ENCODE measurements at places on chromosomes 4 and X.

GRCh38 chr4:83234902-83235644 lies 49.5 kb downstream of the COQ2 start:
- DNase-seq = no peak

GRCh38 chrX:113124693-113125092 lies 284.1 kb upstream of the AMOT start:
- no peak for DNase-seq

DNA sequence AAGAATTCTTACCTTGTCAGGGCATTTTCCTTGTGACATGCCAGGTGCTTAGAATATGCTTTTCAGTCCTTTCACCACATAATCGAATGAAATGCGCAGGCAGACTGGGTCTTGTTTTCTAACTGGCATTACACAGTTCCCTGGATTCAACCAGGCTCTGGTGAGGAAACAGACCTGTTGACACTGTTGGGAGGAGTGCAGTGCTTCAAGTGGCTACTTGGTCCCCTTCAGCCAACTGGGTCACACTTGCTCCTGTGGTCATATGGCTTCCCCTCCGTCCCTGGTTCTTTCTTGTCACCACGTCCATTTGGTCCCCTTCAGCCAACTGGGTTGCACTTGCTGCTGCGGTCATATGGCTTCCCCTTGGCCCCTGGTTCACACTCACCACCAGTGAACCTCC lies 9.7 kb downstream of the SMIM20 start:
- no peak for DNase-seq

GRCh38 chrX:149267878-149268813 lies 237.0 kb downstream of the IDS start:
- DNase-seq = no peak

- DNase-seq = no peak
Measured at GRCh38 chrX:155334486-155335336, at the start of gene CLIC2. Gene CLIC2 (minus strand): TSS chrX:155334614. CDS start chrX:155334427, 187 bp downstream.

DNA sequence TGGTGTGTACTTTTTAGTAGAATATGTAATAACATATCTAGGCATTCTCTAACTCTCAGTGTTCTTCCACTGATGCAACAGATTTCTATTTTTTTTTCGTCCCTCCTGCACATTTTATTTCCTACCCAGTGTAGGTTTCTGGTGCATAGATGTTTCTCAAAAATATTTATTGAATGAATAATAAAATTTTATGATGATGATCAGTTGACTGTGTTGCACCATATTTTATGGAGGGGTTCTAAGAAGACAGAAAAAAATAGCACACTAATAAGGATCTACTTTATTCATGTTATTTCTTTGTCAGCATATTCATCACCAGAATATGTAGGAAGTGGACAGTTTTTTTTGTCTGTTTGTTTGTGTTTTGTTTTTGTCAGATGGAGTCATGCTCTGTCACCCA lies 2529.3 kb downstream of the ARAP2 start:
- DNase-seq = no peak

GRCh38 chr4:147580396-147580795 lies 36.8 kb upstream of the TMEM184C start:
- DNase-seq = no peak

GRCh38 chr4:2252530-2253091 lies 9.3 kb downstream of the MXD4 start:
- DNase-seq = no peak

DNA sequence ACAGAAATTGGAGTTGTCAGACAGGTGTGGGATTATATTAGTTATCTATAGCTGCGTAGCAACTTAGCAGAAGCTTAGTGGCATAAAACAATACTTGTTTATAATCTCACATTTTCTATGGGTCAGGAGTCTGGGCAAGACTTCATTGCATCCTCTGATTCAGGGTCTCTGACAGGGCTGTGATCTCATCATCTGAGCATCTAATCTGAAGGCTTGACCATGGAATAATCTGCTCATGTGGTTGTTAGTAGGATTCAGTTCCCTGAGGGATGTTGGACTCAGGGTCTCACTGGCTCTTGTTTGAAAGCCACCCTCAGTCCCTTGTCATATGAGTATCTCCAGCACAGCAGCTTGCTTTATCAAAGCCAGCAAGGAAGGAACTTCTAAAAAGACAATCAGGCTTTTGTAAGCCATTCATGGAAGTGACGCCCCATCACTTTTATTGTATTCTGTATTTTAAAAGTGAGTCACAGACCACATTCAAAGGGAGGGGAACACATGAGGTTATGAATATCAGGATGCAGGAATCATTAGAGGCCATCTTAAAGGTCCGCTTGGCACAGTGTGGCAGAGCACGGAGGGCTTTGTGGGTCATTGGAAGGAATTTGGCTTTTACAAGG lies 37.2 kb upstream of the FAM9B start:
- peak; percentile 9 for DNase-seq

DNA sequence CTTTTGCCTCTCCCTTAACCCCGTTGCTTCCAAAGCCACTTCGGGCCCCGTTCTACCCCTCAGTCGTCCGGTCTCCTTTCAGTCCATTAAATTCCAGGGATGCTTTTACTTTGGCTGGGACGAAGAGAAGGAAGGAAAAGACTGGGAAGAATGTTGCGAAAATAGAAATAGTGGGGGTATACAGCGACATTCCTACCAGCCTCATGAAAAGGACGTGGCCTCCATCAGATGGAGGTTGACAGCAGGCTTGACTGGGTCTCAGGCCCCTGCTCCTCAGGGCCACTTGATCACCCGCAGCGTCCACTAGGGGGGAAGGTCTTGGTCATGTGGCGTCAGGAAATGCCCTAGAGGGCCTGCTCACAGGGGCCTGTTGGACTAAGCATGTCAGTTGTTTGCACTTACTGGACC lies 657 bp upstream of the ANKRD50 start:
- peak; percentile 33 for DNase-seq

GRCh38 chrX:47621851-47622250 lies 2.2 kb upstream of the SYN1 start:
- DNase-seq = no peak

- DNase-seq = no peak
Measured at GRCh38 chr4:102502543-102502818, 1.3 kb downstream of the NFKB1 start.

DNA sequence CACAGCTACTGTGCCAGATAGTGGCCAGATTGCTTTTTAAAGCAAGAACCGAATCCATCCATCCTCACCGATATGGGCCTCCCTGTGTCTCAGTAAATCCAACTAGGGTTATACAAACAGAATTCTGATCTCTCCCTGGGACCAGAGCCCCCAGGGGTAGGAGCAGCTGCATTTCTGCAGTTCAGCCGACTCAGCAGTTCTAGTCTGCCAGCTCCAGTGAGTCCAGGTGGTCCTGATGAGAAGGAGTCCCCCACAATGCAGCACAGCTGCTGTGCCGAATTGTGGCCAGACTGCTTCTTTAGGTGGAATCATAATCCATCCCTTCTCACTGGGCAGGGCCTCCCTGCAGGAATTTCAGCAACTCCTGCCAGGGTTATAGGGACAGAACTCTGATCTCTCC lies 532.9 kb downstream of the ACTRT1 start:
- DNase-seq = no peak

DNA sequence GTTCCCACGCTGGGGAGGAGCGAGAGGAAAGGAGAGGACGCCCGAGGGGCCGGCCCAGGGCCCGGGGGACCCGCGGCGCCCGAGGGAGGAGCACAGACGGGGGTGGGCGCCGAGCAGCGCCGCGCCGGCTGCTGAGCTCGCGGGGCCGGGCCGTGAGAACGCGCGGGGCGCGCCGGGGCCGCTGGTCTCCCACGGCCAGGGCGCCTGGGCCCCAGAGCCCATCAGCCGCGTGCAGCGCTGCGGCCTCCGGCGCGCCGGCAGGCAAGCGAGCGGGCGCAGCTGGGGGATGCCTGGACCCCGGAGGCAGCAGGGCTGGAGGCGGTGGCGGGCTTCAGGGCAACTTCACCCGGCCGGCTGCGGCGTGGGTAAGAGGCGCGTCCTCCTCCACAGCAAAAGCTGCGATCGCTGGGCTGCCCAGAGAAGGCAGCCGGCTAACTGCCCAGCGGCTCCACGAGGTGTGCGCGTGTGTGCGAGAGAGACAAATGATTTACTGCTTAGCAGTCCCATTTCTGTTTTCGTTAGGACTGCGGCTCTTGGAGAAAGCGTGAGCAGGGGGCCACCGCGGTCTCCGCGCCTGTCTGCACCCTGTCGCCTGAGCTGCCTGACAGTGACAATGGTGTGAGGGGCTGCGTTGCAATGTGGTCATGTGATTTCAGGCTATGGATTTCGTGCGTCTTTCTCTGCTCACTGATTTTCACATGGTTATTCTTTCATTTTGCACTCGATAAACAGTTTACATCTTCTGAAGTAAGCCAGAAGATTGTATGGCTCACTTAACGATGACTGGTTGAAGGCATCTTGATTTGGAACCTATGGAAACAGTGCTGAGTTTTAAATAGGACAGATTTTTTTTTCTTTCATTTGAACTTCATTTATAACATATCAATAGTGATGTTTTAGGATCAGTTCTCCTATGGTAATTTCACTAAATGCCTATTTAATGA lies 1.2 kb downstream of the GUCY1A1 start:
- DNase-seq = no peak

GRCh38 chrX:17185431-17185830 lies 189.6 kb upstream of the NHS start:
- DNase-seq = no peak

DNA sequence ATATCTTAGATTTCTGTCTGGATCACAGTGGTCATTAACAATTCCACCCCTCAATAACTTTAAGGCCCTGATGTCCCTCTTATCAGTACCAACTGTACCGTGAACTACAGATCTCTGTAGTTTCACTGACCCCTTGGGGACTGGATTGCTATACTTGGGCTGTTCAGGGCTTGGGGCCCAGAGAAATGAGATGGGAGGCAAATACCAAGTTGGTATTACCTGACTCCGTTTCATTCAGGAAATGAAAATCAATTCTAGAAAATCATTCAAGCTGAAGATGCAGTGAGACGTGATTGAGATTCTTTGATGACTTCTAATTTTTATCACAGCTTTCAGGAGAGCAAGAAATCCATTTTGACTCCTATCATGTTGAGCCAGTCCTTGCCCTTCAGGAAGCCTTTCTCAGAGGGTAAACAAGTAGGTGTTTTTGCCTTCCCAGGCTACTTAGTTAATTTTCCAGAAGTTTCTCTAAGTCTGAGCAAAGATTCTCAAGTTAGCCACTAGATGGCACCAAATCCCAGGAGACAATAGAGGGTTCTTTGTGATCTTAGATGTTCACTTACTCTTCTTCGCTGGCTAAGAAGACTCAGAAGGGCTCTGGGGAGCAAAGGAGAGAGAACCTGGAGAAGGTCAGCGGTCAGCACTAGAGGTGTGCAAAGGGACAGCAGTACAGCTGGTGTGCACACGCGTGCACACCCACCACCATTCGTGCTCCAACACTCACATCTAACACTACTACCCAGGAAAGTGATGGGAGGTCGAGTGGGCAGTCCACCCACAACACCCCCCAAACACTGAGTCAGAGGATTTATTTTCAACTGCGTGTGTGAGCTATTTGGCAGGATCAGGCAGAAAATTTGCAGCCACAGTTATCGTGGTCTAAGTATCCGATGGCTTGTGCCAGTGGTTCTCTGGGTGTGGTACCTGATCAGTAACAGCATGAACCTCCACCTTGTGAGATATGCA lies 7.4 kb downstream of the HNRNPH2 start:
- DNase-seq = peak; percentile 1

DNA sequence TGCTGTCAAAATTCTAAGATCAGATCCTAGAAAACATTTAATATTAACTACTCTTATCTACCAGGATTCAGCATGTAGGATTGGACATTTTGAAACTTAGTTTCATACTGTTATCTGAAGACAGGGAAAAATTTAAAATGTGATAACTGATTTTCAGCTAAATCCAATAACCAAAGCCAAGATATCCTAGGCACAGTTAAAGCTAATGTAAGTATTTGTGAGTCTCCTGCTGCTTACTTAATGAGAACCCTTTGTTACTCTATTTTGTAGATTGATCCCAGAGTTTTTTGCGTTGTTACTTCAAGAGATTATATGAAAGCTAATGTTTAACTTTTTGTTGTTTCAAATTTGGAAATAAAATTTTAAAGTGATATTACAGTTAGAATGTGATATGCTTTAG lies 2.0 kb downstream of the CPE start:
- no peak for DNase-seq

GRCh38 chr4:153901220-153901619 lies 112.3 kb upstream of the SFRP2 start:
- no peak for DNase-seq

DNA sequence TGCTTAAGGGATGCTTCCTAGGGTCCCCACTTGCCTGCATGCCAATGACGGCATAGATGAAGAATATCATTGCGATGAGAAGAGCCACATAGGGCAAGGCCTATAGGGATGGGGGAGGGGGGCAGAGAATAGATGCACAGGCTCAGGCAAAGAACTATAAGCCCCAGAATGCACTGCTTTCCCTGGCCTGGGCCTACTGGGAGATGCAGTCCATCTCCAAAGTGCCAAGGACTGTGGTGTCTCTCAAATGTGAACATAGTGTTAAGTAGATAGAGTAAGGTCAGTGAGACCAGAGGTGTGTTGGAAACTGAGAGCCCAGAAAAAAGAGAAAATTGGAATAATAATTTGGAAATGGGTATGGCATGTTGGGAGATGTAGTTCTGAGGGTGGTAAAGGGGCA lies 12.2 kb upstream of the SYP start:
- DNase-seq = no peak

DNA sequence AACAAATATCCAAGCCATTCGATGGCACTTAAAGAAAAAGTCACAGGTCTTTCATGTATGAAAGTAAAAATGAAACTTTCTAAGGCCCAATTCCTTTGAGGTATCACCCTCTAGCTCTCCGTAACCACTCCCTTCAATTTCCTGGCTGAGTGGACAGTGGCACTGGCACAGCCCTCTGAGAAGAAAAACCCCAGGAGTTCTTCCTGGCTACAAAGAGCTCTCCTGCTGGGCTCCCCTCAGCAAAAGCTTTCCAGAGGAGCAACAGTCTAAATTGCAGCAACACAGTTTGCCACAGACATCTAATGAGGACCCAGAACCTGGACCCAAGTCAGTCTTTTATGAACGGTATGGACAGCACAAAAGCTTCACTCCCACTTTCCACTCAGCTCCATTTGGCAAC lies 71.8 kb downstream of the FUNDC1 start:
- no peak for DNase-seq

DNA sequence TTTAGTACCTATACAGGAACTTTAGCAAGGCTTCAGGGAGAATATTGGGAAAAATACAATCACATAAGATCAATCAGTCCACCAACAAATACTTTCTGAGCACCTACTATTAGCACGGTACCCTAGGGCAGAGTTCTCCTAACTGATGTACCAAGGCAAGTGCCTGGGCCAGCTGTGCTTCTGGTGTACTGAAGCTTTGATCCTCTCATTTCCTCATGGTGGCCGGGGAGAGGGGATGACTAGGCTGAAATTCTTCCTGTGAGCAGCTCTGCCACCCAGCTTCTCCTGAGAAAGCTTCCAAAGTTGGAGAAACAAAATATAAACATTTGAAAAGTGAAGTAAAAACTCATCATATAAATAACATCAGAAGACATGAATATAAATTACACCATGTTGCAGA lies 49.3 kb upstream of the ATOH1 start:
- DNase-seq = no peak

All from T1000 (cell line).